ENCODE measurements at places on chromosomes 3 and 15.

DNA sequence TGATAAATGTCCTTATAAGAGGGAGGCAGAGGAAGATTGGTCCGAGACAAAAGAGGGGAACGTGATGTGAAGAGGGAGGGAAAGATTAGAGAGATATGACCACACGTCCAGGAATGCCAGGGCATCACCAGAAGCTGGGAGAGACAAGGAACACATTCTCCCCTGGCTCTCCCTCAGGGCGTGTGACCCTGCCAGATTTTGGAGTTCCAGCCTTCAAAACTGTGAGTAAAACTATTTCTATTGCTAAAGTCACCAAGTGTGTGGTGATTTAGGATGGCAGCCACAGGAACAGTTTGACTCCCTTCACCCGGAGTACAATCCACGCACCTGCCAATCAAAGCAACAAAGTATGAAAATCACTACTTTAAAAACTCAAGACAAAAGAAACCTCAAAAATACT, 32.1 kb upstream of the TJP1 start:
- no peak for DNase-seq

- no peak for DNase-seq
Observed at GRCh38 chr3:188158731-188159310, 4.9 kb downstream of the LPP start.

- DNase-seq, result peak; percentile 75
Observed at GRCh38 chr15:85412956-85413854, 32.8 kb downstream of the AKAP13 start.

DNA sequence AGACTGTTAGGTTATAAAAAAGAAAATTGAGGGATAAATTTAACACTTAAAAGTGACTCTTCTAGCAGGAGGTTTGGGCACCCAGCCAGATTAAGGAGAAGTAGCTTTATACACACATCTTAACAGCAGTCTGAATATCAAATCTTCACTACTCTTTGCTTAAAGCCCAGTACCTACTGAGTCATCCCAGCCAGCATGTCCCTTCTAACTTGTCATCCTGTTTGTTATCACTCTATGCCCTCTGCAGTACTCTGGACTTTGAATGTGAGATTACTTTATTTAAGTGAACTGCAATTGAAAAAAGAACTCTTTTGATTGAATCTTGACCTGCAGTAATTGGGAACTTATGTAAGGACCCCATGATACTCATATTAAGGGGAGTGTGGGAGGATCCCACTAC, 77.6 kb downstream of the FHIT start:
- no peak for DNase-seq

GRCh38 chr3:160801386-160802118, 45.5 kb downstream of the PPM1L start:
- DNase-seq, result no peak

GRCh38 chr3:14391033-14391432, 11.4 kb upstream of the SLC6A6 start:
- no peak for DNase-seq

GRCh38 chr3:15299036-15299435, 33.4 kb downstream of the SH3BP5 start:
- no peak for DNase-seq

- DNase-seq, result peak; percentile 24
Observed at GRCh38 chr3:19931180-19931692, 2.8 kb downstream of the EFHB start.

GRCh38 chr3:55923207-55923606, 436.1 kb upstream of the WNT5A start:
- no peak for DNase-seq

DNA sequence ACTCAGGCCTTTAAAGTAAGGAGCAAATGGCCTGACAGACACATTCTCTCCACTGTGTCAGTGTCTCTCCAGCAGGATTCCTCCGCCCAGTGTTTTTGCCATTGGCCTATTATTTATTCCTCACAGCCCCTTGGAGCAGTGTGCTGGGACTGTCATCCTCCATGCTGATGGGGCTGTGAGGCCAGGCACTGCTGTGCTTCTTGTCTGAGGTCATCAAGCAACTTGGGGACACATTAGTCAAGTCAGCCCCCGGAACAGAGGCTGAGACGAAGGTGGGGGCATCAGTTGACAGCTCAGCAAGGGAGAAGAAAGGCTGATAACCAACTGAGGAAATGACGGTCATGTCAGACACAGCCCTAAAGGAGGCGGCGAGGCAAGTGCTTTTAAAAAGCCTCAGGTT, 67.4 kb downstream of the XXYLT1 start:
- no peak for DNase-seq

DNA sequence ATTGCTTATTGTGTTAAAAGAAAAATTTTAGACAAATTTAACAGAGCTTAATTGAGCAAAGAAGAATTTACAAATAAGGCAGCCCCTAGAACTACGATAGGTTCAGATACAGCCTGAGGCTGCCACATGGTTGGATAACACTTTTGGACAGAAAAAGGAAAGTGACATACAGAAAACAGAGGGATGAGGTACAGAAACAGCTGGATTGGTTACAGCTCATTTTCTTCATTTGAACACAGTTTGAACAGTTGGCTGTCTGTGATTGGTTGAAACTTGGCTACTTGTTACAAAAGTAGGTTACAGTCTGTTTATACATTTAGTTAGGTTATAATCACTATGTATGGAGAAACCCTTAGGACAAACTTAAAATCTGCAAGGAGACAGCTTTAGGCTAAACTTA, 46.0 kb downstream of the STARD9 start:
- DNase-seq, result no peak

DNA sequence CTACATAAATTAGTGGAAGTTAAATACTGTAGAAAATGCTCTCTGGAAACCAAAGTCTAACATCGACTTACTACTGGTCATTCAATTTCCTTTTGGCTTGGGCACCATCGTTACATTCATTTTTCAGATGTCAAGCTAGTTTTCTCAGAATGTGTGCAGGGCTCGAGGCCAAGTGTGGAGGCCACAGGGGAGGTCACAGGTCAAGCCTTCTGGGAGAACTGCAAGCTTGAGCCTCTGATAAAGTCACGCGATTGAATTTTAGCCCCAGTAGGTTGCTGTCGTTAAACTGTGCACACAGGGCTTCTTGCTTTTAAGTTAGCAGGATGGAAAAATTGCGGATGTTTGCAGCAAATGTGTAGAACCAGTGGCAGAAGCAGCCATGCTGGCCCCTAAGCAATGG, 182.2 kb downstream of the APBA2 start:
- DNase-seq, result no peak

DNA sequence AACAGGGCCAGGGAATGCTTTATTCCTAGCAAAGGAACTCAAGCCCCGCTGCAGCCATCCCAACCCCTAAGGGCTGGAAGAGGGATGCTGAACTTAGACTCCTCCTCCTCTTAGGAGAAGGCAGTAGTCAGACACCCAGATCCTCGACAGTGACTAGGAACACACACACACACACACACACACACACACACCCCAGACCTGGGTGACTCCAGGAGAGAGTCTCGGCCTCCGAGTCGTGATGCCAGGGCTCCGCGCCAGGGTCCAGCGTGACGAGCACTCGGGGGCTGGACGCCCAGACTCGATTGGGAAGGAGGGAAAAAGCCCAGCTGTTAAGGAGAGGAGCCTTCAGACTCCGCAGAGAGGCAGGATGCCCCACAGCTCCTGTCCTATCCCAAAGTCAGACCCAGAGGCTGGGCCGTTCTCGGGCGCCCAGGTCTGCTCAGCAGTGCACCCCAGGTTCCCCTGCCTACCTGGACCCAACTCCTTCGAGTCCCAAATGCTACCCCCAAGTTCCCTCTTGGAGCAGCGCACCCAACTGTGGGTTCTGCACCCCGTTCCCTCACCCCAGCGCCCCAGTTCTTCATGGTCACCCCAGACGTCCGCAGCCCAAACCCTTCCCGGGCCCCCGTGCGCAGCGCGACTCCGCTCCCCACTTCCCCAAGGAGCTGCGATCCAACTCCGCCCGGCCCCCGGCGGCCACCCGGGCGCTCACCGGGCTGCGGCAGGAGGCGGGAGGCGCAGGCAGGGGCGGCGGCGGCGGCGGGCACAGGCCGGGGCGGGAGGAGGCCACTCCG, 421 bp downstream of the BMF start:
- DNase-seq, result no peak

DNA sequence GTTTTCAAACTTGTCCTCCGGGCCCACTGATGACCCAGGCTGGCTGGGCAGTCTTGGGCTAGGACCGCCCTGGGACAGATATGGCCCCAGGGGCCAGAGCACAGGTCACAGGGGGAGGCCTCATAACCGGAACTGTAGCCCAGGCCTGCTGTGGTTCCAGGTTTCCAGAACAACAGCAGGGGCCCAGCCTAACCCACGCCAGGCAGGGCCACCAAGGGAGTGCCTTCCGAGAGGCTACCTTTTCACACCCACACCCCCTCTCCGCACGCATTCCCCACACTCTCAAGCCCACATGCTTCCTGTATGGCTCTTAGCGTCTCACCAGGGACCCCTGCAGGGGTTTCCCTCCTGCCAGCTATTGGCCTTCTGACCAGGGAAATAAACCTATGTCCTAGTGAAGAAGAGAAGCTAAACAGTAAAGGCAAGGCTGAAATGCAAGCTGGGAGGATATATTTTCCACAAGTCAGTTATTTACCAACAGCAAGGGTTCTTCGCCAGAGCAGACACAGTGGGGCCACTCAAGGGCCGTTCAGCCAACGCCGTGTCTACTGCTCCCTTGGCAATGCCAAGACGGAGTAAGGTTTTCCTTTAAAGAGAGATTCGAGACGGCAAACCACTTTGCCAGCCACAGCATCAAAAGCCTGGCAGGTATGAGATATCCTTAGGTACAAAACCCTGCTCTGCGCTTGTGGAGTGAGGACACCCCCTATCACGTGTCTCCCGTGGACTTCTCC, 135.1 kb downstream of the ATP10A start:
- no peak for DNase-seq

- no peak for DNase-seq
Observed at GRCh38 chr3:125967156-125967555, 1.8 kb upstream of the ROPN1B start.

DNA sequence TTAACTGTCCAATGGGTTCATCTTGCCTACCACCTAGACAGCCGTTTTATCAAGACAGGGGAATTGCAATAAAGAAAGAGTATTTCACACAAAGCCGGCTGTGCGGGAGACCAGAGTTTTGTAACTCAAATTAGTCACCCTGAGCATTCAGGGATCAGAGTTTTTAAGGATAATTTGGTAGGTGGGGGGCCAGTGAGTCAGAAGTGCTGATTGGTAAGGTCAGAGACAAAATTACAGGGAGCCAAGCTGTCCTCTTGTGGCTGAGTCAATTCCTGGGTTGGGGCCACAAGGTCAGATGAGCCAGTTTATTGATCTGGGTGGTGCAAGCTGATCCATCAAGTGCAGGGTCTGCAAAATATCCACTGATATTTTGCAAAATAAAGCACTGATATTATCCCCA, 29.9 kb upstream of the GPD1L start:
- DNase-seq, result no peak

DNA sequence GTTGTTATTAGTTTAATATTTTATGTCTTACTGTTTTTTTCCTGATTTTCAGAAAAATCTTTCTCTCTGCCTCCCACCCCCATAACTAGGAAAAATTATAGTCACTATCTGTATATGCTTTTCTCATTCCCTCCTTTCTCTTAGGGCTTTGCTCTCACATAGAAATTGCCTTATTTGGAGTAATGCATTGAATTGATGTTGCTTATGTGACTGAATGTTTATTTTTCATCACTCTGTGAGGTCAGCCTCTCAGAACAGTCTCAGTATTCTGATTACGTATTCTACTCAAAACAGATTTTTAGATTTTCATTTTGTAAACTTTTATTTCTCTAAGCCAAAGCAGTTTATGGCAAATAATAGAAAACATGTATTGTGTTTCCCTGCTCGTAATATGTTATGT, 121.0 kb downstream of the SLMAP start:
- no peak for DNase-seq

GRCh38 chr3:166013073-166013679, 176.0 kb upstream of the BCHE start:
- no peak for DNase-seq

DNA sequence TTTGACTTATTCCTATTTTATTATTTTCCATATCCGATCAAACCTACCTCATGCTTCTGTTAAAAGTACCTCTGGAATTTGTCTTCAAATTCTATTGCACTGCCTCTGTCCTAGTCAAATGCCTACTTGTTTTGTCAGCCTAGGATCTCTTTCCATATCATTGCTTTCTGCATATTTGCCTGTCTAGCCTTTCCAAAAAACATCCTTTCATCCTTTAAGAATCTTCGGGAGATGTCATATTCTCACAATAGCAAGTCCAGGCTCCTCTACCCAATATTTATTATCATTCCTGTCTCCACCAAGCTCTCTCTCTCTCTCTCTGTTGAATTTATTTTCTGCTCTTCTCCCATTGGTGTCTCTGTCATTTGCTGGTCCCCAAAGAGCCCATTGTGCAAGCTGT, 80.1 kb downstream of the LRRC28 start:
- DNase-seq, result no peak

DNA sequence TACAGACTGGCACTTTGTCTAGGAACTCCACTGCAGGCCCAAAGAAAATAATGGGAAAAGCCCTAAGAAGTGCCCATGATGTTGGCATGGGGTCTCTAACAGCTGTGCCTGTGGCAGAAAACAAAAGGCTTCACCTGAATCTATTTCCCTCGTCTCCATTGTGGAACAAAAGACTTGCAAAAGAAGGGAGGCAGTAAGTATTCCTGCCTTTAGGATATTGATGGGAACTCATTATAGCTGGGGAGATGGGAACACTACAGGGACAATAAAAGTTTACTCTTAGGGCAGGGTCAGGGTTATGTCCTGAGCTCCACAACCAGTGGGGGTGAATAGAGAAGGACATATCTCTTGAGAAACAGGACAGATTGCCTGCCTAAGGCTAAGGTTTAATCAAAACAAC, 930.6 kb upstream of the EPHA6 start:
- DNase-seq, result no peak

DNA sequence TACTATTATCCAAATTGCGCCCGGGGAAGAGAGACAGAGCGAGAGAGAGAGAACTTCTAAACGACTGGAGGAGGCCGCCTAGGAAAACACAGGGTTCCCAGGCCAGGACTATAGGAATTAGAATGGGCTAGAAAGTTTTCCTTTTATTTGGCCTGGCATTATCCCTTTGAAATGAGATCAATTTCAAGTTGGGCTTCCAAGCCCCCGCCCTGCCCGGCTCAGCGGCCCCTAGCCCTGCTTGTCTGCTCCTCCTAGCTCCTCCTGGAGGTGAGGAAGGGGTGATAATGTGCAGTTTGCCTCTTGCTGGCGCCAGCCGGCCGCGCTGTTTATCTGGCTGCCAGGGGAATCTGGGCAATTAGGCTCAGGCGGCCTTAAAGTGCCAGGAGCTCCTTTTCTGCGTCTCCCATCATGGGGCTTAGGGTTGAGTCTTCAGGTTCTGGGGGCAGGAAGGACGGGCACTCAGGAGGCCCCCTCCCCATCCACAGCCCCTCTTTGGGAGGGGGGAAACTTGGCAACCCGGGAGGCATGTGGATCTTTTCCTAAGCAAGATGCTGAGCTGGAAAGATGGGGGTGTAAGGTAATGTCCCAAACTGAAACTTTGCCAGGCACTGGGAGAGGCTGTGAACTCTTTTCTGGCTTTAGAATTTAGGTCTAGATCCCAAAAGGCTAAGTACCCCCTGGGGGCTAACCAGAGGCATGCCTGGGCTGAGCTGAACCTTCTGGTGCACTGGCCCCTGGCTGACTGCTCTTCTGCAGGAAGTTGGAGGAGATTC, 5.5 kb downstream of the SMAD6 start:
- DNase-seq, result no peak

All from naive B cell (primary cell).